ENCODE measurements at places on chromosomes 11 and 22.

- DNase-seq: no peak
Measured at GRCh38 chr22:43600265-43600664, 188.5 kb downstream of the MPPED1 start.

GRCh38 chr11:92123540-92123939 lies 101.1 kb upstream of the FAT3 start:
- no peak for DNase-seq

GRCh38 chr11:19576054-19576453 lies 136.6 kb upstream of the NAV2 start:
- no peak for DNase-seq

GRCh38 chr11:30489076-30489475 lies 97.1 kb downstream of the MPPED2 start:
- DNase-seq: no peak

DNA sequence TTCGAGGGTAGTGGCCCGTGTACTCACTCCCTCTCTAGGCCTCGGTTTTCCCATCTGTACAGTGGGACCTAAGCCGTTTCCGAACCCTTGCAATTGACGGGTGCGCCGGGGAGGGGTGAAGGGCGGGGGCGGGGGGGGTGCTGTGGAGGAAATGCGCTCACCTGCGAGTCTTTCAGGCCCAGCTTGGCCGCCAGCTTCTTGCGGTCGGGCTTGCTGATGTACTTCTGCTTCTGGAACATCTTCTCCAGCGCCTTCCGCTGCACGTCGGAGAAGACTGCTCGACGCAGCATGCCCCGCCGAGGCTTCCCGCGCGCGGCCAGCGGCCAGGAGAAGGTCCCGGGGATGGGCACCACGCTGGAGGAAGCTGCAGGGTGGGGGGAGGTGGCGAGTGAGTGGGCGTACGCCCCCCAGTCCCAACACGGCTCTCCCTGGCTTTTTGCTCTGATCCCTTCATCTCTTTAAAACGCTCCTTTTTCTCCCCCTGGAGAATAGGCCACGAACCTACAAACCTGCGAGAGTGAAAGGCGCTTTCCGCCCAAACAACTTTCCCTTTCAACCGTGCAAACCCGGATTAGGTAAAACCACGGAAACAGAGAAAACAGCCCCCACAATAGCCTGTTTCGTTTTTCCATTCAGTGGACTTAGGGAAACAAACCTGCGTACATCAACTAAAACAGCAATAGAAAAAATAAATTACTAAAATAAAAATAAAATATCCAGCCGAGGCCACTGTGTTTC lies 3.2 kb downstream of the DBX1 start:
- DNase-seq: peak; percentile 18

DNA sequence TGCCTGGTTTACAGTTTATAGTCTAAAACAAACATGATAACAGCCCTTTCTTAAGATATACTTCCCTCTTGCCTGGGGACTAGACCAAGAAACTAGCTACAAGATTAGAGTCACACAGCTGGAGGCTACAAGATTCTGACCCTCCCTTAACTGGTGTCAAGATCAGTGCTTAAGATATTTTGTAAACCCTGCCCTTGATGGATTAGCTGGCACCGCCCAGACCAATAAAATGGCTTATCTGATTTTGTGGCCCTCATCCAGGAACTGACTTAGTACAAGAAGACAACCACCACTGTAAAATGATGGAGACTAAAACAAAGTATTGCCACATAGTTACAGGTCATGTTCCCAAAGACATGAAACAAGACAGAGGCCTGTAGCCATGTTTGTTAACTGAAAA lies 53.4 kb downstream of the FAM181B start:
- no peak for DNase-seq

DNA sequence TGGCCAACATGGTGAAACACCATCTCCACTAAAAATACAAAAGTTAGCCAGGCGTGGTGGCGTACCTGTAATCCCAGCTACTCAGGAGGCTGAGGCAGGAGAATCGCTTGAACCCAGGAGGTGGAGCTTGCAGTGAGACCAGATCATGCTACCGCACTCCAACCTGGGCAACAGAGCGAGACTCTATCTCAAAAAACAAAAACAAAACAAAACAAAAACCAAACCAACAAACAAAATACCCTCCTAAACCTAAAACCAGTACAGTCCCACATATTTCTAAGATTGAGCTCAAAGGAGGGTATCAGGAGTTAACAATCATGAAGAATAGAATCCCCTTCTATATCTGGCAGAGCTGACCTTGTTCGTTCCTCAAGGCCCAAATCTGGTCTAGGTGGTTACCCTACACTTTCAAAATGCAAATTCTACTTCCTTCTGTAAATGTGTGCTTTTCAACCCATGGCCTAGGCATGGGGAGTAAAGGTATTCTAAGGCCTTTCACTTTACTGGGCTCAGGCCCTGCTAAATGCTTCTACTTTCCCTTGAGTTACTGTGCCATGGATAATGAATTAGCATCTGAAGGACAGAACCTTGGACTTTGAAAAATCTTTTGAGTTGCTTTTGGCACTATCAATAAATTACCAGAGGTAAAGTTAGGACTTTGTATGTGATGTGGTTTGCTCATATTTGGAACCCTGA lies 10.4 kb upstream of the PPP2R1B start:
- DNase-seq: no peak

- DNase-seq: no peak
Measured at GRCh38 chr11:79352349-79352703, 88.5 kb downstream of the TENM4 start.

- DNase-seq: no peak
Measured at GRCh38 chr22:46113910-46114517, 36.3 kb upstream of the PPARA start.

GRCh38 chr11:47914743-47915142 lies 65.6 kb upstream of the PTPRJ start:
- no peak for DNase-seq

DNA sequence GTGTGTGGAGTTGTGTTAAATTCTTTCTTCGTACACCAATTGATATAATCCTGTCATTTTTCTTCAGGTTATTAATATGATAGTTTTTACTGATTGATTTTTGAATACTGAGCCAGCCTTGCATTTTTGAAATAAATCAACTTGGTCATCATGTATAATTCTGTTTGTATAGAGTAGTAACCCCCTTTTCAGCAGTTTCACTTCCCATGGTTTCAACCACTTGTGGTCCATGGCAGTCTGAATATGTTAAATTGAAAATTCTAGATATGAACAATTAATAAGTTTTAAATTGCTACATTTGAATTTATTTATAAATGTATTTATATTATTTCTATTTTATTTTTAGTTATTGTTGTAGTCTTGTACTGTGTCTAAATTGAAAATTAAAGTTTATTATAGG lies 32.6 kb downstream of the MS4A6A start:
- DNase-seq: no peak

DNA sequence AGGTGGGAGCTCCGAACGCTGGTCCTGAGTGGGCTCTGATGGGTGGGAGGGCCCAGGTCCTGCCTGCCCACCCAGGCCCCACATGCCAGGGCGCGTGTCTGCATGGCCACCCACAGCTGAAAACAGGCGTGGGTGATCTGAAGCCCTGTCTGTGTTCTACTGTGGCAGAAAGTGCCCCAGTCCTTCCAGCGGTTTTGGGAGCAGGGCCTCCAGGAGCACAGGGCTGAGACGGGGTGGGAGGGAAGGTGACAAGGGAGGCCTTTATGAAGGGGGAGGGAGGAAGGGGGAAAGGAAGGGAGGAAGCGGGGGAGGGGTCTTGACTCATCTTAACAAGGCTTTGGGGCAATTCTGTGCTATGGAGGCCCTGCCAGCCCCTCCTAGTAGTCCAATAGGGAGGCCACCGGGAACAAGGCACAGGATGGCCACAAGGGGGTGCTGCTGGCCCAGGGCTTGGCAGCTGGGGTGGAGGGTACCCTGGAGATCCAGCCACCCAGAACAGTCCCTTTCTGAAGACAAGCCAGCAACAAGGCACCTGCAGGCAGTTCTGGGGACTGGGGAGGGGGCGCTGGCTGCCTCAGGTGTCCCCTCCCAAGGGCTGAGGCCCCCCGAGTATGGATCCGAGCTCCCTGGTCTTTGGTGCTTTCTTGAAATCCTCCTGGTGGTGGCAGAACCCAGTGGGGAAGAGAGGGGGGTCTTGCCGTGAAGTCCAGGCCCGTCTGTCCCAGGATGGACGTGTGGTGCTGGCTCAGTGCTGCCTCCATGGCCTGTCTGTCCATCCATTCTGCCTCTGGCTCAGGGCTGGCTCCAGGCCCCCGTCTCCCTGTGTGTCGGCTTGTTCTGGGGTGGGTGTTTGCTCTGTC lies 6.3 kb upstream of the FADS3 start:
- DNase-seq: peak; percentile 72

GRCh38 chr11:64539239-64539638 lies 51.8 kb upstream of the SLC22A12 start:
- no peak for DNase-seq

DNA sequence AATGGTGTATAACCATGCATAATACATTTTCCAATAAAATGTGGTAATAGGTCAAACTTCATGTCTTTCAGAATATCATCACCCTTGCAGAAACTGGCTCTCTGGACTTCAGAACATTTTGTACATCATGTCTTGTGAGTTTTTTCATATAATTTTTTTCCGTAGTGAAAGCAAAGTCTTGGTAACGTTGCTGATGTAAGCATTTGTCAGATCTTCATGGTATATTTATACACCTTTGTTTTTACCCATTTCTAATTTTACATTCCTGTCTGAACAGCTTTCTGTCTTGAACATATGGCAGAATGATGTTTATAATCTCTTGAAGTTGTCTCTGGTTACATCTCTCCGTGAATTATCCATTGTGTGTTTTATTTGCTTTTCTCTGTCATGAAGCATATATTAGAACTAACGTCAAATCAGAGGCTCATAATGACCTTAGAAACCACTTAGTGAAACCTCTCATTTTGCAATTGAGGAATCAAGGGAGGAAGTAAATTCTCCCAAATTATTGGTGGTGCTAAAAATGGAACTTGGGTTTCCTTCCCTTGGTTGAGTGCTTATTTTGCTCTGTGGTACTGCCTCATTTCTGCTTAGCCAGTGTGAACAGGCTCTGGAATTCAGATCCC lies 37.4 kb downstream of the CSRP3 start:
- DNase-seq: no peak

GRCh38 chr11:120192831-120193625 lies 17.8 kb upstream of the OAF start:
- DNase-seq: no peak

- DNase-seq: no peak
Measured at GRCh38 chr22:25630447-25630846, 66.0 kb downstream of the GRK3 start.

DNA sequence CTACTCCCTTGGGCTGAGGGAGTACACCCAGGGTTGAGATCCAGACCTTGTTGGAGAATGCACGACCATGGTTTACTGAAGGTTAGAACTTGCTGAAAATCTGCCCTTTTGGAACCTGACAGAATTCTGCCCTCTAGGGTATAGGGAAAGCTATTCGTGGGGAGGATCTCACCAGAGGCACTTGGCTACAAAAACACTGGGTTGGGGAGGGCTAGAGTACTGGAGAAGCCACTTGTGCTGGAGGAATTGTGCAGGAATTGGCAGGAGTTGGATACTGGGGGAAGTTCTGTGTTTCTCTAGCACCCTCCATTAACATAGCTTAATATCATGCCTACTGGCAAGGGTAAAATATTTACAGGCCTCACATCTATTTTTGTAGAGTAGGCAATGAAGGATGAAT lies 55.8 kb downstream of the PPME1 start:
- DNase-seq: no peak

GRCh38 chr22:36182056-36182455 lies 19.6 kb downstream of the APOL4 start:
- DNase-seq: no peak

GRCh38 chr11:66071381-66071801 lies 1.3 kb downstream of the PACS1 start:
- DNase-seq: peak; percentile 15

DNA sequence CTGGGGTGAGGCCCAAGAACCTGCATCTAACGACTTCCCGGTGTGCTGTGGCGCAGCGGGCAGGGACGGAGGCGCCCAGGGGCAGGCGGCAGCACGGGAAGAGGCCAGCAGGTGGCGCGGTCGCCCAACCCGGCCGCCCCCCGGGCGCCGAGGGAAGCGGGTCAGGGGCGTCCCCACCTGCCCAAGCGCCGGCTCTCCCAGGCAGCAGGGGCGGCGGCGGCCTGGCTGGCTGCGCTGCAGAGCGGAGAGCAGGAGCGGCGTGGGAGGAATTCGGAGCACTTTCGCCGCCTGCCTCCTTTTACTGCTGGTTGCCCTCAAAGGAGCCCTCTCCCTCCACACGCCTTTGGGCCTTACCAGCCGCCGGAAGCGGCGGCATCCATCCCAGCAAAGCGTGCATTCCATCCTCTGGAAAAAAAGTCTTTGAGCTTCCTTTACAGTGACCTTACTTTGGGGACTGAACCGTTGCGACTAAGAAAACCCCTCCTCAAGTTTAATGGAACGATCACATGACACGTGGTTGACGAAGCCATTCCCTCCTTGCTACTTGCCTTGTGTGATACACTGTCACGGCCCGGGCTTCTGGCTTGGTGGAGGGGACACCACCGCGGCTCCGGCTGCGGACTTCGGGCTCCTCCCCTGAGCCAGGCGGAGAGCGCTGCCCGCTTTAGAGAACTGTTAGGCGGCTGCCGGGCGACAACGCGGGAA lies 106.8 kb upstream of the CLMP start:
- DNase-seq: peak; percentile 51

DNA sequence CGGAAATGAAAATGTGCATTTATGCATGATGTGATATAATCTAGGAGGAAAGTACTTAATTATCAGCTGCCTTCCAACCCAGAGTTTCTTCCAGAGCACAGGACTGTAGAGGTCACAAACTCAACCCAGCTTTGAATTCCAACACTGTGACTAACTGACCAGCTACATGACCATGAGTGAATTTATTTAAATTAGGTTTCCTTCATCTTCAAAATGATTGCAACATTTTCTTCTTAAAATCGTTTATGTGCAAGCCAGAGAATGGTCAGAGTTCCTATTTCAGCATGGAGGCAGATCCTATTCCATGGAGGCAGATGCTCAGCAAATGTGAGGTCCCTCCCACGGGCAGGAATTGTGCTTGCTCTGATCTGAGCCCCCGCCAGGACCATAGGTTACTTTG lies 42.4 kb downstream of the OSBP start:
- no peak for DNase-seq

- no peak for DNase-seq
Measured at GRCh38 chr22:28464127-28464526, 215.5 kb downstream of the TTC28 start.

- no peak for DNase-seq
Measured at GRCh38 chr11:68186061-68186460, 27.0 kb downstream of the KMT5B start.

DNA sequence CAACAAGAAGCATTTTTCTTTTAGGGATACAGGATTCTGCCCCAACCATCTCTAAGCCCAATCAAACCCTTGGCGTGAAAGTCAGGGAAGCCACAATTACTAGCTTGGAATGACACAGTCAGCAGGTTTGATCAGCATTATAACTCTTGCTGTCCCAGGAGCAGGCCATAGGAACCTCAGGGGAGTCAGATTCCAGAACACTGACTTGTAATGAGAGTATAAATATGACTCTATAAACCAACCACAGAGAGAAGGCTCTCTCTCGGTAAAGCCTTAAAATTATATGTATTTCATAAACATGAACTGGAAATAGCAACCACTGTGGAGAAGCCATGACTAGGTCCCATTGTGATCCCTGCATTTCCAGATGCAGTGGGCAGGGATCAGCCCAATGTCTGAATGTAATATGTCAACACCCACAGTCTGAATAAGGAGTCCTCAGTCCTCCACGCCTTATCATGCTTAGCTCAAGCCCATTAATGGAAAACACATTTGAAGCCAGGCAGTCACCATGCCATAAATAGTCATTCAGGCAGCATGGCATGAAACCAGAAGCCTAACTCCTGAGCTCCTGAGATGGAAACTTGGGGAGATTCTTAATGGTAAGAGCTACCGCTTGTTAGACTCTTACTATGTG lies 99.1 kb upstream of the MTNR1B start:
- DNase-seq: no peak

GRCh38 chr11:44104481-44105294 lies 9.2 kb downstream of the EXT2 start:
- DNase-seq: no peak
